Activated CD4-positive, alpha-beta T cell treated with anti-CD3 and anti-CD28 coated beads for 48 hours (primary cell): ENCODE measurements at places on chromosomes 5 and 9.

DNA sequence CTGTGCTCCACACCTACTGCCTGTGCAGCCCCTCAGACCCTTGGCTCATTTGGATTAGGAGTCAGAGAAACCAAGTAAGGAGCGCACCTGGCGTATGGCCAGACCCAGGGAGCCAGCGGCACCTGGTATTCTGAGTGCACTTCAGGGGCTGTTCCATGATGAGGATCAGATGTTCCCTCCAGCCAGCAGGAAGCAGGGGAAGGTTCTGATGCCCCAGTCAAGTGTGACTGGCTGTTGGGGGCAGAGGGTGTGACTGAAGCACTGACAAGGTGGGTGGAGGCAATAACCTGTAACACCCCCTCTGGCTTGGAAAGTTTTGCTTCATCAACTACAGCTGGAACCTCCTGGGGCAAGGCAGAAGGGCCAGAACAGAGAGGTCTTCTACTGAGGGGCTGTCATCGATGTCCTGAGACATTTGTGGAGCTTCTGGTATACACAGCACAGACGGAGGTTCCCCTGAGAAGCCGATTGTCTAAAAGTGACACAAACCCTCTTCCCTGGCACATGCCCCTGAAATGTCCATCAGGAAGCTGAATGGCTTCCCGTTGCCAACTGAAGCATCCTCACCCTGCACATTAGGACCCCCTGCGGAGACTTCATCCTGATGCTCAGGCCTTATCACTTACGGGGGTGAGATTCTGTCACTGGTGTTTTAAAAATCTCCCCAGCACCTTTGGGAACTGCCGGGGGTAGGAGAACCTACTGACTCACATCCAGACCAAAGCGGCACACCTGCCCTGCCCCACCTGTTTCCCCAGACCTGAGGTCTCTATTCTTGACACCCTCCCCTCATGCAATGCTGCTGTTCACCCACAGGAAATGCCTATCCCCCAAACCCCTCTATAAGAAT is 21.1 kb downstream of the TRAF1 start:
- no peak for DNase-seq

DNA sequence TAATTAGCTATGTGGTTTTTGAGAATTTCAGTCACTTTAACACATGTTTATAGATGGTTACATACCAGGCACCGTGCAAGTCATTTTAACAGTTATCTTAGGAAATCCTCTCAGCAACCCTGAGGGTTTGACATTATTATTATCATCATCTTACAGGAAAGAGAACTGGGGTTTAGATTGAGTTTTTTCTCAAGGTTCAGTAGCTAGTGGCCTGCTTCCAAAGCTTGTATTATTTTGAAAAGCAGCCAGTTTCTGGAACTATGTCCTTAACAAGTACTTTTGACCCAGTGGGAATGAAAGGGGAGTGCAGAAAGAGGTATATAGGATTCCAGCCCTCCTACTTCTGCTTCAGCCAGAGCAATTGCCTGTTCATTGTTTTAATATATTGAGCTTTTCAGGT is 157.5 kb downstream of the COMMD10 start:
- DNase-seq: no peak

GRCh38 chr9:124502711-124503702 is 4.2 kb downstream of the NR5A1 start:
- no peak for DNase-seq

- no peak for DNase-seq
Observed at GRCh38 chr5:31807789-31808540, 169.0 kb downstream of the PDZD2 start.

- DNase-seq: no peak
Observed at GRCh38 chr5:89097103-89097502, 214.1 kb upstream of the MEF2C start.

DNA sequence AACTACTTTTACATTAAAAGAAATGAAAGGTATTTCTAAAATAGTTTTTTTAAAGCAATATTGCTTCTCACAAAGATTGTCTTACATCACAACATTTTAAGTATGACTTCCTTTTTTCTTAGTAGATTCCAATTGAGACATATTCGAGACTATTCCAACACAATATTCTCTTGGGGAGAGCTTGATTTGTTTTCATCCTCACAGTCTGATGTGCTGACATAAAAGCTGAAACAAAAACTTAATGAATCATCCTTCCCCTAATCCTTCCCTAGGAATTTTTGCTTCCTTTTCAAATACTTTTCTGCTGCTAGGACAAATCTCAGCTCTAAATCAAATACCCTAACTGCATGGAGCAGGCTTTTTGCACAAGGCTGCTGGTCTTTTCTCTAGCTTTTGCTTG is 245.8 kb upstream of the MAP3K1 start:
- no peak for DNase-seq

DNA sequence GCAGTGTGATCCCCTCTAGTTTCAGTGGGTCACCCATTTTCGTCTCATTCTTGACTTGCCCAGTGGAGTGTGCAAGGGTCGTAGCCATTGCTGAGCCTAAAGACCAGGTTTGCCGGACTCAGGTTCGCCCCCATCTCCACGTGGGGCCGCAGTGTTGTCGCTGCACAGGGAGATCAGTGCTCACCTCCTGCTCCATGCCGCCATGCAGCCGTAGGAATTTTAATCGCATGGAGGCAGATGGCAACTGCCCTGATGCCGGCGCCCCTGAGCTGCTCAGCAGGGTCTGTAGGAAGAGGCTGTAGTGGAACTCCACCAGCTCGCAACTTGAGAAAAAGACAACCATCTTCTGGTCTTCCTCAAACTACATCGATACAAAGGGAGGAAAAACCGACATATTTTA is 24.1 kb downstream of the DDX31 start:
- DNase-seq: no peak

DNA sequence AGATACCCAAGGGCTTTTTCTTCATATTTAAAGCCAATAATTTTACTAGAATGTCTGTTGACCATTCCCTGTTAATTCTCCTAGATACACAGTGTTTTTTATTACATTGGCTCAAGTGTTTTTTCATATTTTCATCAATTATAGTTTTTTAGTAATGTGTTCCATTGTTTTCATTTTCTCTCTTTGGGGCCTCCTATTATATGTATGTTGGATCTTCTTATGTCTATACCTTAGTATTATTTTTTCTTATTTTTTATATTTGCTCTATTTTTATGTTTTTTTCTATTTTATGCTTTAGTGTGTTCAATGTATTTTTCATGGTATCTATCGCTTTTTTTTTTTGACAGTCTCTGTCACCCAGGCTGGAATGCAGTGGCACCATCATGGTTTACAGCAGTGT is 7.5 kb downstream of the KIAA1958 start:
- no peak for DNase-seq

DNA sequence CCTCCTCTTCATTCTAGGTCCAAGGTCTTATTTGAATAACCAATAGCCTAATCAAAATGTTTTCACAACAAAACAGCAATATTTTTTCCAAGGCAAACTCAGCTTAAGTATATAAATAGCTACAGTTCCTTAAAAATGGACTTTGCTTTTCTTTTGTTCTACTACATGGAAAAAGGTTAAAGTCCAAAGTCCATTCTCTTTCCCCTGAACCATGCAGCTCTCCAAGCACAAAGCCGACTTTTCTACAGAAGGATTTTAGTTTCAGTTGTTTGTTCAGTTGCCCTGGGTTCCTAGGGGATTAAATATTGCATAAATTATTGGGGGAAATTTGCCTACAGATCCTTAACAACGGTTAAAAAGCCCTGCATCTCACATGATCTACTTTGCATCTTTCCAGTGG is 677.0 kb upstream of the KLF4 start:
- DNase-seq: no peak

DNA sequence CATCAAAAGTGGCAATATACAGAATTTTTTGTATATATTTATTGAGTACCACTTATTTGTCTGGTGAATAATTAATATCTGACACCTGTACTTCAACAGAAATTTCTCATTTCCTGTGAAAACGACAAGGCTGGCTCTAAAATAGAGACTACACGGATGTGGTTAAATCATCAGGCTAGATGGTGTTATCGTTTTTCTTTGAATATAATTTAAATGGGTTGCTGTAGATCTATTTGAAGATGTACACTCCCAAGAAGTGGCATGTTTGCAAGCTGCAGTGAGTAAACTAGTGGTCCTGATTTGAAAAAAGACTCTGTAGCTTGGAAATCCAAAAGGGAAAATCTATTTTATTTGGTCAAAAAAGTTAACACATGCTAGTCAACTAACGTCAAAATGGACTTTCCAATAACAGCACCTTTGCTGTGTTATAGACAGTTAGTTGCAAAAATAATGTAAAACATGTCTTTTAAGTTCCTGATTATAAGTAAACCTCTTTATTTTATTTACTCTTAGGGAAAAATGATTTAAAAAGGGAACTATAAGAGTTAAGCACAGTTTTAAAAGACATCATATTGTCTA is 13.8 kb downstream of the ST8SIA4 start:
- DNase-seq: no peak

- peak; percentile 1 for DNase-seq
Observed at GRCh38 chr9:129289131-129289731, 111.2 kb upstream of the IER5L start.

DNA sequence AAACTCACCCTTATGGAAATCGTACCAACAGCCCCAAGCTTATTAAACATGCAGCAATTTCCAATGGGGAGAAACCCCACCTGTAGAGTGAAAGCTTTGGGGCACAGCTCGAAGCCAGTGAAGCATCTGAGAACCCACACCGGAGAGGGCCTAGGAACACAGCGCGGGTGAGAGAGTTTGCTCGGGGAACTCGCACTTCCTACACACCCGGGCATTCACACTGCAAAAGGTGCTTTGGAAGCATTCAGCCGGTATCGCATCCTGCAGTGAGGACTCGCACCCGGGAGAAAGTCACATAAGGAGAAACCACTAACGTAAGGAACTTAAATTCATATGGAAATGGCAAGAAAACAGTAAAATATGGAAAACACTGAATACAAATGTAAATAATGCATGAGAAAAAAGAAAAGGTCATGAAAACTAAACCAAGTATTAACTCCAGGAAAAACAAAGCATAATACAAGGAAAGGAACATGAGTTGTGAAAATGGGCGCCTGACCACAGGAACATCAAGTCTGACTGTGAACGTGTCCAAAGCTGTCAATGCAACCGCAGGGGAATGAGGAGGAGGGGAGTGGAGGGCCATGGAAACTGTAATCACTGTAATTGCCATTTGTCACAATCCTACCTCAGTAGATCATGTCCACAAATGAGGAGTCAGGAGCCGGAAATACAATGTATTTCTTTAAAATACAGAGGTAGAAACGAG is 28.7 kb downstream of the CAMSAP1 start:
- no peak for DNase-seq

DNA sequence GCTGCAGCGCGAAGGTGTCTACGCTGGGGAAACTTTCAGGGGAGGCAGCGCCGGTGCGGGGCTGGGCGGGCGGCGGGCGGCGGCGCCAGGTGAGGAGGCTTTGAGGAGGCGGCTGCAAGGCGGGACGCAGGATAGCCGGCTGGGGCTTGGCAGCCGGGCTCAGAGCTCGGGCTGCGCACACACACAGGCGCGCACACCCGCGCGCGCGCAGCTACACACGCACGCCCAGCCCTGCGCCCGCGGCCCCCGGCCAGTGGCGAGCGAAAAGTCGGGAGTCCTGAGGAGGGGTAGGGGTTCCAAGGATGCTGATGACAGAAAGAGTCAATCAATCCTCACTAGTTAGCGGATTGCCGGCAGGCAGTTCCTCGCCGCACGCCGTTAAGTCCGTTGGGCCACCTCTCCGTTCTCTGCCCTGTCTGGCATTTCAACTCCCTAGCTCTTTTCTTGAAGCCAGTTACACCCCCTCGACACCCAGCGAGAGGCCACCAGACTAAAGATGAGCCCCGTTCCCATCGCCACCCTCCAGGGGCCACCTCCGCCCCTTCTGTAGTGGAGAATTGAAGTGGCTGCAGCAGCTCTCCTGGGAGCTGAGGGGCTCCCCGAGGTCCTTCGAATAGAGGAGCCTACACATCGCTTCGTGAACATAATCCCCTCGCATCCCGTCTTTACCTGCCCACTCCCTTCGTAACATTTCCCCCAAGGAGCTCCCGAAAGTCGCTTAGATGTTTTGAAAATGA is 1640.3 kb upstream of the C9orf72 start:
- DNase-seq: no peak

- DNase-seq: no peak
Observed at GRCh38 chr5:145980718-145981117, 44.3 kb downstream of the SH3RF2 start.

DNA sequence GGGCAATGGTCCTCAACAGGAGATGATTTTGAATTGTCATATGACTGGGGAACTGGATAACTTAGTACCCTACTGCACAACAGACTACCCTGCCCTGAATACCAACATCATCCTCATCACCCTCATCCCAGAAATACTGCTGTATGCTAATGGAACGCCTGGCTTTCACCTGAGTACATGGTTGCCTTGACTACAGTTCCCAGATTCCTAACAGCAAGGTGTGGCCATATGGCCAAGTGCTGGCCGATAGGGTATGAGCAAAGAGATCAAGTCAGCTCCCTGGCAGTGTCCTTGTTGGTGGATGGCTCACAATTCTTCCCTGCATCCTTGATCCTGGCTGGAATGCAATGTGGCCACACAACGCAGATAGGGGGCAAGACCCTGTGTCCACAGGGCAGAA is 31.2 kb upstream of the IRX2 start:
- DNase-seq: no peak

- no peak for DNase-seq
Observed at GRCh38 chr5:108143581-108143980, 238.3 kb downstream of the FBXL17 start.

- no peak for DNase-seq
Observed at GRCh38 chr5:1099926-1100663, 11.8 kb downstream of the SLC12A7 start.

DNA sequence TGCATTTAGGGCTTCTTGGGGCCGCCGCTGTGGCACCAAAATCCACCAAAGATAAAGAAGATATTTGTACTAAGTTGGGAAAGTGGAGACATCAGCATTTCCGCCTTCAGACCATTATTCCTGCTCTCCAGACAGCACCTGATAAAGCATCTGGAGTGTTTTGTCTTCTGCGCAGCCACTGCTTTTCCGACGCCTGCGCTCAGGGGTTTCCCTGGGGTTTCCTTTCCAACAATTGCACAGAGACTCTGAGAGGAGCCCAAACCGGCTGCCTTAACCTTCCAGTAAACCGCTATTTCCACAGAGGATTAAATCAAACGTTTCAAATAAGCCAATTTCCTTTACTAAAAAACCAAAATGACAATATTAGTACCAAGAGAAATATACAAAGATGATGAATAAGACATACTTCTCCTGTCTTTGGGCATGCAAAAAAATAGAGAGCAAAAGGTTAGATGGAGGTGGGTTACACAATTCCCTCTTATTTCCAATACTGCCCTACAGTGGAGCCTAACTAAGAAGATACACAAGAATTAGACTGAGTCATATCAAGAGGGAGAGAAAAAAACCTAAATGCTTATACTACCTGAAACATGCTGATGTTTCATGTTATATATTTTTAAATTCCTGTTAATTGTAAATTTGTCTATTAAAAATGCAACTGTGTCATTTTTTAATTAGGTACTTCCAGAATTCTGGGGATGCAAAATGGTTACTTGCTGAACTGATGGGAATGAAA is 98.4 kb downstream of the MAPKAP1 start:
- no peak for DNase-seq

GRCh38 chr9:3507395-3508077 is 18.3 kb downstream of the RFX3 start:
- no peak for DNase-seq

GRCh38 chr9:96854651-96855273 is 448 bp upstream of the ZNF782 start:
- no peak for DNase-seq

- DNase-seq: no peak
Observed at GRCh38 chr9:77680581-77680980, 32.5 kb upstream of the GNA14 start.
